ENCODE measurements at places on chromosomes 3 and 15.

- peak; percentile 48 for DNase-seq
Measured at GRCh38 chr3:108818404-108818803, 4.2 kb upstream of the TRAT1 start.

DNA sequence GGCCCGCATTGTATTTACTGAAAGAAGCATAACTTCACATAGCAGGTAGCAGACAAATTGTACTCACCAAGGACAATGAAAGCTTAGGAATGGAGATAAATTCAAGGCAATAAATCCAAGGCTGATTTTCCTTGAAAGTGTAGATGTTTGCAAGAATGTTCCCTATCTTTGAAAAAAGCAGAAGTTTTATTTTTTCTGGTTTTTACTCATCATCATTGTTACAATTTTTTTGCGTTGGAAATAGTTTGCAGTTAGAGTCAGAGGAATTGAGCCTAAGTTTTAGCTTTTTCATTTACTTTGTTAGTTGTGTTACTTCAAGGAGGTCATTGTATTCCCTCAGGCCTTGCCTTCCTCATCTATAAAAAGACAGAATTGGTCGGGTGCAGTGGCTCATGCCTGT lies 213.9 kb upstream of the TBL1XR1 start:
- DNase-seq, result no peak

DNA sequence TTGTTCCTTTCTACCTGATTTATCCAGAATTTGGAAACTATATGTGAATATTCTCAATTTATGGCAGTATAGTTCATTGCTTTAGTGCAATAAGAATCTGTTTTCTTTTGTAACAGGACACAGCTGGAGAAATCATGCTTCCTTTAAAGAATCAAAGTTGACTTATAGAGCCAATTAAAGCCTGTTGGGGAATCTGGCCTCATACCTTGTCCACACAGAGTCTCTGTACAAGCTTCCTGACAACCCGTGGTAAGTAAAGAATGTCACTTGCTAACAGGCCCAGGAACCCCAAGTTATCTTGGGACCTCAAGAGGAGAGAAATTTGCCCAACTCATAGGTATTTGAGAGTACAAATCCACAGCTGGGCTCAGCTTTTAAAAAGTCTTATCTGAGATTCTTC lies 10.2 kb downstream of the ZNF445 start:
- no peak for DNase-seq

GRCh38 chr15:35168464-35168863 lies 83.4 kb upstream of the NANOGP8 start:
- DNase-seq, result no peak

GRCh38 chr15:51425517-51426040 lies 84.1 kb downstream of the GLDN start:
- DNase-seq, result no peak

- no peak for DNase-seq
Measured at GRCh38 chr15:29571792-29572431, 250.4 kb downstream of the TJP1 start.

- DNase-seq, result no peak
Measured at GRCh38 chr3:178960181-178960580, 111.4 kb downstream of the ZMAT3 start.

GRCh38 chr15:101255051-101255395 lies 3.2 kb upstream of the CHSY1 start:
- DNase-seq, result no peak

- DNase-seq, result no peak
Measured at GRCh38 chr15:56339594-56339993, 25.6 kb upstream of the TEX9 start.
